ENCODE measurements at places on chromosomes 1 and 21. TPM values are rescaled to one million over a fixed set of nuclear protein-coding genes. Genes with fewer than 3 reads are reported as not detected.

GRCh38 chr1:236998546-236998945 lies 5.7 kb downstream of the MT1HL1 start:
- no peak overlapping the region for H3K4me3 ChIP-seq
- H3K36me3 ChIP-seq = no peaks in the 10 kb centered on the region
- H3K27ac ChIP-seq = no peak overlapping the region
- peaks cover 8% of the 10 kb centered on the region for H3K27me3 ChIP-seq

GRCh38 chr1:47510282-47510811 lies 72.5 kb downstream of the FOXD2 start:
- H3K27me3 ChIP-seq = peaks cover 8% of the 10 kb centered on the region
- no peak for DNase-seq
- H3K4me1 ChIP-seq = no peaks in the 10 kb centered on the region
- no peak overlapping the region for H3K4me3 ChIP-seq
- H3K27ac ChIP-seq = no peak overlapping the region

GRCh38 chr1:41358131-41359021 lies 2.9 kb upstream of the FOXO6 start:
- peaks cover 47% of the 10 kb centered on the region for H3K4me1 ChIP-seq
- H3K27me3 ChIP-seq = no peaks in the 10 kb centered on the region
- no peak for DNase-seq
- H3K36me3 ChIP-seq = no peaks in the 10 kb centered on the region

DNA sequence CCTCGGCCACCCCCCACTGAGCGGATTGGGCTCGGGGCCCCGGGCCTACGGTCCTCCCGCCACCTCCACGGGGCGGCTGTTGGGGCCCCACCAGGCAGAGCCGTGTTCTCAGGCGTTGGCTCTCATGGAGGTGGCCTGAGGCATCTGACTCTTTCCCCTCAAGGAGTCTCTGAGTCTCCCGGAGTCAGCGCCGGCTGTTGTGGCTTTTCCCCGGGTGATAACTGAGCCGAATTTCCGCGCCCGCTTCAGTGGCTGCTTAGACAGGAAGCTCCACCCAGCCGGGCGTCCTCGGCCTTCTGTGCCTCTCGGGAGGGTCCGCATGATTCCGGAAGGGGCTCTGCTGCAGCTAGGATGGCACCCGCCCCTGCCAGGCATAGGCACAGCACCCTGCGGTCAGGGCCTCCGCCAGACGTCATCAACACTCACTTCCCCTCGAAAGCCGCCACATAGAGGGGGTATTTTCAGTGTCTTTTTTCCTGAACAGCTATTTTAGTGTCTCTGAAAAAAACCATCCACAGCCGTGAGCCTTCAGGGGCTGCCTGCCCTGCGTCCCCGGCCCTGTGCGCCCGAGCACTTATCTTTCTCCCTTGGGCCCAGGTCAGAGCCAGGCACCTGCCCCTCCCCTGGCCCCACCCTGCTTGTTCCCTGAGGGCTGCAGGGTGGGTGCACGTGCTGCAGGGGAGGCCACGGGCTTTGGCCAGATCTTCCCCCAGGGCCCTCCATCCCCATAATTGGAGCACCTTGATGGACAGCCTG lies 72.9 kb downstream of the SKI start:
- no peaks in the 10 kb centered on the region for H3K27me3 ChIP-seq
- H3K36me3 ChIP-seq = 0 out of 2 replicates have a peak, but pooled peaks cover 5% of the 10 kb centered on the region
- H3K4me1 ChIP-seq = no peaks in the 10 kb centered on the region
- no peak overlapping the region for H3K27ac ChIP-seq
- H3K4me3 ChIP-seq = no peak overlapping the region
- DNase-seq = no peak

GRCh38 chr1:56397811-56398231 lies 181.5 kb downstream of the PLPP3 start:
- DNase-seq = no peak
- no peak overlapping the region for H3K27ac ChIP-seq
- H3K4me1 ChIP-seq = no peaks in the 10 kb centered on the region
- 0 out of 2 replicates have a peak, but pooled peaks cover 2% of the 10 kb centered on the region for H3K27me3 ChIP-seq

CD5L gene
- not detected for total RNA-seq

- H3K4me3 ChIP-seq = no peak overlapping the region
- H3K27me3 ChIP-seq = peaks cover 34% of the 10 kb centered on the region
- no peaks in the 10 kb centered on the region for H3K36me3 ChIP-seq
- DNase-seq = no peak
- no peaks in the 10 kb centered on the region for H3K4me1 ChIP-seq
Measured at GRCh38 chr21:31803039-31804007, 69.5 kb upstream of the HUNK start.

- no peak overlapping the region for H3K27ac ChIP-seq
- H3K27me3 ChIP-seq = no peaks in the 10 kb centered on the region
- H3K36me3 ChIP-seq = no peaks in the 10 kb centered on the region
Measured at GRCh38 chr1:67957066-67957465, 93.4 kb downstream of the DIRAS3 start.

C4BPB gene
- total RNA-seq = not detected

DNA sequence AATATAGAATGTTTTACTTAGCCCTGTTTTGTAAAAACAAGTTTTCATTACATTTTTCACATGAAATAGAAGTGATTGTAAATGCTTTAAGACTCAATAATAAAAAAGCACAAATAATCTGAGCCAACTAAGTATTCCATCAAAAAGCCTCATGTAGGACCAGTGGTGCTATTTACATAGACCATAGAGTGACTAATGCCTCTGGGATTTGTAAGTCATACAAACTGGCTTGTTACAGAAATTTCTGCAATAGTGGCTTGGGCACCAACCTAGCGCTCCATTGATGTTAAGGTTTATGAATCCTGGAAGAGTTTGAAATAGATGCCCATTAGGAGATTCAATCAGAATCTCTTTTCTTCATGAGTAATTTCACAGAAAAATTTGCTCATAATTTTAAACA lies 31.9 kb downstream of the ZMYM1 start:
- H3K27me3 ChIP-seq = no peaks in the 10 kb centered on the region
- H3K27ac ChIP-seq = no peak overlapping the region
- peaks cover 18% of the 10 kb centered on the region for H3K36me3 ChIP-seq
- DNase-seq = no peak
- H3K4me1 ChIP-seq = no peaks in the 10 kb centered on the region

AMY1B gene
- total RNA-seq = not detected

DNA sequence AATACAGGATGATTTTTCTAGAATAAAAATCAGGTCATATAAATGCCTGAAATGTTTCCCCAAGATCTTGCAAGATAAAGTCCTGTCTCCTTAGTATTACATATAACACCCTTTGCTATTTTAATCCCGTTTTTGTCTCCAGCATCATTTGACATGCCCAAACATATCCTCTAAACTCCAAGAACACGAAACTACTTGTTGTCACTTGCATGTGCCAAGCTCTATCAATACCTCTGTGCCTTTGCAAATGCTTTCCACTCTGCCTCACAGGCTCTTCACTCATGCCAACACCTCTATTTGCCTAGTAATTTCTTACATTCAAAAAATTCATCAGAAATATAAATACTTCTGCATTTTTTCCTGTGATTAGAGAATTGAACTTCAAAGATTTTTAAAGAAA lies 37.9 kb downstream of the LRRIQ3 start:
- no peak for DNase-seq
- H3K27ac ChIP-seq = no peak overlapping the region
- no peak overlapping the region for H3K4me3 ChIP-seq
- peaks cover 8% of the 10 kb centered on the region for H3K27me3 ChIP-seq

B3GALT5 gene
- total RNA-seq = 1.2 TPM

- no peak overlapping the region for H3K27ac ChIP-seq
- H3K4me1 ChIP-seq = peaks cover 9% of the 10 kb centered on the region
- H3K36me3 ChIP-seq = no peaks in the 10 kb centered on the region
- peak overlapping the region; percentile 39 for H3K4me3 ChIP-seq
Measured at GRCh38 chr1:27044613-27045151, 32.0 kb upstream of the TENT5B start.

DNA sequence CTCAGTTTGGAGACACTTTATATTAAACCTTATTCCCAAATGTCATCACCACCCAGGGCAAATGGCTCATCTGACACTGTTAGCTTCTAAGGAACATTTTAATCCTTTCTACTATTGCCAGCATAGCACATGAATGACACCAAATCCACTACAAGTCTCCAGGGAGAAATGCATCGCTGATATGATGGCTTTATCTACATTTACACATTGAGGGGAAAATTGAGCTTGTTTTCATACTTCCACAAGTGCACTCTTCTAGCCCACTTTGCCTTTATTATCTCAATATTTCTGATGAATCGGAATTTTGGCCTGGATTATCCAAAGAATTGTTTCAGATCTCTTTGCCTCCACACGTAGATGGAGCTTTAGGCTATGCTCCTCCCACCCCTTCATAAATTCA lies 75.4 kb downstream of the RUNX1 start:
- no peaks in the 10 kb centered on the region for H3K4me1 ChIP-seq
- no peak for DNase-seq
- no peak overlapping the region for H3K27ac ChIP-seq
- no peak overlapping the region for H3K4me3 ChIP-seq

PGLYRP4 gene
- total RNA-seq = not detected

- no peak overlapping the region for H3K27ac ChIP-seq
- no peaks in the 10 kb centered on the region for H3K27me3 ChIP-seq
- no peaks in the 10 kb centered on the region for H3K4me1 ChIP-seq
- no peaks in the 10 kb centered on the region for H3K36me3 ChIP-seq
- DNase-seq = no peak
- no peak overlapping the region for H3K4me3 ChIP-seq
Measured at GRCh38 chr21:37765221-37765900, 150.9 kb downstream of the KCNJ6 start.

DNA sequence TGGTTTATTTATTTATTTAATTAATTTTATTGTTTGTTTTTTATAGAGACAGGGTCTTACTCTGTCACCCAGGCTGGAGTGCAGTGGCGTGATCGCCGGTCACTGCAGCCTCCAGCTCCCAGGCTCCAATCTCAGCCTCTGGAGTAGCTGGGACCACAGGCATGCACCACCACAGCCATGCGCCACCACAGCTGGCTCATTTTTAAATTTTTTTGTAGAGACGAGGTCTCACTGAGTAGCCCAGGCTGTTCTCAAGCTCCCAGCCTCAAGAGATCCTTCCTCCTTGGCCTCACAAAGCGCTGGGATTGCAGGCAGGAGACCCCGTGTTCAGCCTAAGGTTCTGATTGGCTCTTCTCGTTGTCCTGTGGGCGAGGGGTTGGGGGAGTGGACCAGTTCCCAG lies 22.1 kb downstream of the UMODL1 start:
- H3K36me3 ChIP-seq = no peaks in the 10 kb centered on the region
- peaks cover 6% of the 10 kb centered on the region for H3K4me1 ChIP-seq
- H3K27ac ChIP-seq = no peak overlapping the region
- H3K4me3 ChIP-seq = no peak overlapping the region

Measured in HCT116 (cell line).